GM12891 (cell line): ENCODE measurements at places on chromosomes 3 and 15.

DNA sequence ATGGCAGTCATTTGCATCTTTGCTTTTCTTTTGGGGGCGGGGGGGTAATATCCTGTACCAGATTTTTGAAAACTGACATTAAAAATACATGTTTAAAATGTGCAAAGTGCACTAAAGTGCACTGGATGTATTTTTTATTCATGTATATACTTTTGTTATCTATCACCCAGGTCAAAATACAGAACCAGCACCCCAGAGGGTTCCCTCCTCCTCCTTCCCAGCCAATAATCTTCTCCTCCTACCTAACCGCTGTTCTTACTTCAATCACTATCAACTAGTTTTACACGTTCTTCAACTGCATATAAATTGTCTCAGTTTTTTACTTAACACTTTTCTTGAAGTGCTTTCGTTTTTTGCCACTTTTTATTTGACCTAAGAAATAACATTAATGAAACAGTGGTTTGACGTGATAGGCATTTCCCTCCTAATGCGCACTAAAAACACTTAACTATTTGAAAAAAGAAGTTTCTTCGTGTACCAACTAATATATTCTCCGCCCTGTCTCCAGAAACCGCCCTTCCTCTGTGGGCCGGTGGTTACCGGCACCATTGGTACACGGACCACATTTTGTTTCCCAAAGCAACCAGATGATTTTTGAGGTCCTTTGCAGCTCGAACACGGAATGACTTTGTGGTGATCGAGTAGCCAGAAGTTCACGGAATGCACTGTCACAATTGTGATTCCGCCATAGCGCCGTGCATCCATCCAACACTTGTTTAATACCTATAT, 836 bp upstream of the AKAP13 start:
- no peak for DNase-seq

DNA sequence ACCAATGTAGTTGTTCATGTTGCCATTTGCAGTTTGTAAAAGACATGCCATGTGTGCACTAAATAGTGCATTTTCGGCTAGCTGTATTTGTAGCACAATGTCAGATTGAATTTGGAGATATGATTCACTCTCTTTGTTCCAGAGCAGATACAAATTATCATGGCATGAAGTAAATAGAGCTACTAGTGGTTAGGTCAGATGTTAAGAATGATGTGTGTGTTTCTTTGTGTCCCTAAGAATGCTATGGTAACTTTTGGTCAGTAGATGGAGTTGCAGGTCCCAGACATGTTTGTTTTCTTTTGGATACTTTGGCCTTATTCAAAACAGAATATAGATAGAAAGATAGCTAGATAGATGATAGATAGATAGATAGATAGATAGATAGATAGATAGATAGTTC, 595.8 kb downstream of the NLGN1 start:
- no peak for DNase-seq

DNA sequence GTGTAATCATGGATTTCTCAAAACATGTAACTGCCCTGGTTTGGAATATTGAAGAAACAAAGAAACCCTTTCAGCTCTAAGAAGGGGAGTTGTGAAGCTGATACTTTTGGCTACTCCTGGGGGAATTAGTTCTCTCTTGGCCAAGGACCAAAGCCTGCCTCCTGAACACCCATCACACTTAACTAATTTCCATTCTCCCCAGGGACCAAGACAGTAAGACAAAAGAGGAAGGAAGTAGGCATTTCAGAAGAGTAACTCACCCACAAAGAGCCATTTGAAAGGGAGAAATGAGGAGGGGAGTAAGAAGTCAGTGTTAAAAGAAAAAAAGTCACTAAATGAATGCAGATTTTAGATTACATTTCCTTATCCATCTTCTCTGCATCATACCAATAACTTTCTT, 328.0 kb upstream of the SOX2 start:
- DNase-seq, result no peak

DNA sequence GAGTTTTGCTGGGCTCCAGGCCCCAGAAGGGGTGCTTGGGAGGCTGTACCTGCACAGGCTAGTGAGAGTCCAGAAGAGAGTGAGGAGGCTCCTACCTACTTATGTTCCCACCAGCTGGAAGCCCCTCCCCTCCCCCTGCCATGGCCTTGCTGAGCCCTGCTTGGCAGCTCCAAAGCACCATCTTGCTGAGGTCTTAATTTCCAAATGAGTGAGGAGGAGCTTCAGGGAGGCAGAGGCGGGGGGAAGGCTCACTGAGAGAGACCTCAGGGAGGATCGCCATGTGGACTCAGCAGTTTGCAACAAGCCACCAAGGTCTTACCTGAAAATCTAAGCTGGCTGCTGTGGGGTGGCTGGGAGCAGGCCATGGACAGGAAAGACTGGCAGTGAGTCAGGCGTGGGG, 8.7 kb upstream of the CACNA2D2 start:
- DNase-seq, result no peak

- DNase-seq, result no peak
These were observed 426.2 kb upstream of the BCHE start for GRCh38 chr3:166263460-166263859.

- no peak for DNase-seq
These were observed 87.0 kb downstream of the FOXB1 start for GRCh38 chr15:60091157-60091556.

DNA sequence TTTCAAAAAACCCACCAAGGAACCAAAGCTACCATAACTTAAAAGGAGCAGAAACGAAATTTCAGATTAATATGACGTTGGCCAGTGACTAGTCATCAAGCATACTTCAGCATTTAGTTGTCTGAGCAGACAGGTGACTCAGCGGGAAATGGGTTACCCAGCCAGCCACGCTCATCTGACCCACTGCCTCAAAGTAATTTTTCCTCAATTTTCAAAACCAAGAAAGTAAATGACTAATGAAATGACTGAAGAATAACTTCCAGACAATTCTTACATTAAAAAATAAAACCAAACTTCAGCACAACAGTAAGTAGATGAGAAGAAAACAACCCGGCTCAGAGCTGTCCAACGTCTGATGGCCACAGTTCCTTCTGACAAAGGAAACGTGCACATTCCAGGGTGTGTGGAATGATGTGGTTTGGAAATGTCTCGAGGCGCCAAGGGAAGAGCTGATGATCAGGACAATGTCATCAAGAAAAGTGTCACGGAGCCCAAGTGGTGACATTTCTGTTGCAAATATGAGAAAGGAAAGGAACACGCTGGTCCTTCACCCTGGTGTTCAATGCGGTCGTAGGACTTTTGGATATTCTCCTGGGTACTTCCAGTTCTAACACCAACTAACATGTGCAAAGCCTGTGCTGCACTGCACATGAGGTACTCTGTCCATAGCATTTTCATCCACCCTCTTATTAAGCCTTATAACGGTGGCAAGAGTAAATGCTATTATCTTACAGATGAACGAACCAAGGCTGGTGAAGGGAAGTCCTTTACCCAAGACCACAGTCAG, 79.1 kb downstream of the FOXP1 start:
- no peak for DNase-seq

DNA sequence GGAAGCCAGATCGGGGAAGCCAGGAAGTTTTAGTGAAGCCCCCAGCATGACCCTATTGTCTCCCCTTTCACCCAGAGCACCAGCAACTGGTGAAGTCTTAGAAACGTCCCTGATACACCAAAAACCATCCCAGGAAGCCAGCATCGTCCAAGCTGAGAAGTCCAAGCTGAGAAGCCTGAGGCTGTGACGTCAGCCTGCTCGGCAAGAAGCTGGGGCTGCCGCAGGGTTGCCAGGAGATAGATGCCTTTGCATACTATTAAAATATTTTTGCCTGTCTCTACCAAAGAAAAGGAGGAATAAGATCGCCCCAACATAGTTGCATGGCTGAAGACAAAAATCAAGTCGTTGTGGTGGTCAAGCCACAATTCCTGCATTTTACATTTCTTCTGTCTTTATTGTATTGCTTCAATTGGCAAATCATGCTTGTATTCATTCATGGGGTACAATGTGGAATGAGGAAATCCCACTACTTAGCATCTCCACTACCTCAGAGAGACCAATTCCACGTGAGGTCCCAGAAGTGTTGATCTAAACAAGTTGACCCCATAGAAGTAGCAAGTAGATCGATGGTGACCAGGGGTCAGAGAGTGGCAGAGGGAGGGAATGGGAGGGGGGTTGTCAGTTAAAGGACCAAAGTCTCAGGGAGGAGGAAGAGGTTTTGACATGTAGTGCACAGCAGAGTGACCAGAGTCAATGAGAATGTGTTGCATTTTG, 19.6 kb upstream of the EMC3 start:
- DNase-seq, result no peak

GRCh38 chr3:143850877-143851276, 2.6 kb upstream of the SLC9A9 start:
- DNase-seq, result no peak

DNA sequence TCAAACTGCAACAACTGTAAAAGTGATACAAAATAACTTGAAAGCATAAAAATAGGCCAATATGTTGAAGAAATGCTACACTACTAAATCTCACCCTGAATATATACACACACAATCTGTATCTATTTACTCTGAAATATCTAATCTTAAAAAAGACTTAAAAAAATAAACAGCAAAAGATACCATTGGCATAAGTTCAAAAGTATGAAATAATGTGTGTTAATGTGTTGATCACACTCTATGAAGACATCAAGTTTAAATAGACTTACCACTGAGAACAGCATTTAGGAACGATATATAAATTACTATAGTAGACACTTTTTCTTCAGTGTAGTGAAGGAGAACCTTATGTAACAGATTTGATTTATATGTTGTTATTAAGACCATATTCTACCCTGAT, 14.1 kb upstream of the SATB1 start:
- DNase-seq, result no peak

- no peak for DNase-seq
These were observed 78.2 kb downstream of the NEDD4 start for GRCh38 chr15:55915221-55915620.

- no peak for DNase-seq
These were observed 110.0 kb downstream of the KCNAB1 start for GRCh38 chr3:156230278-156230900.

- no peak for DNase-seq
These were observed 33.8 kb downstream of the COL6A5 start for GRCh38 chr3:130379274-130379673.

GRCh38 chr15:75808563-75808962, 34.7 kb upstream of the UBE2Q2 start:
- no peak for DNase-seq

DNA sequence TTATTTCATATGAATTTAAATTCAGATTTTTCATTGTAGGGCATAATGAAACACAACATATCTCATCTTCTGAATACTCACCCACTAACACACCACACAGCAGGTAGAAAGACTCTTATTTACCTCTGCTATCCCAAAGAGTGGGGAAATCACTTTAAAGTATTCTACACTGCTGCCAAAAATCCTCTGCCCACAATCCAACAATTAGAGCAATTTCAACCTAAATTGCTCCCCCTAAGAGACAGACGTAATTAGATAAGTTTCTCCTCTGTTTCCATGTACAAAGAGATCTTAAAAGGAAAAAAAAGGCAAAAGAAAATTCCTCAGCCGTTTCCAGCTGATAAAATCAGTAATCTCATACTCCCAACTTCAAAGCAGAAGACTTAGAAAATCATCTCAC, 331.8 kb downstream of the ERC2 start:
- DNase-seq, result no peak

DNA sequence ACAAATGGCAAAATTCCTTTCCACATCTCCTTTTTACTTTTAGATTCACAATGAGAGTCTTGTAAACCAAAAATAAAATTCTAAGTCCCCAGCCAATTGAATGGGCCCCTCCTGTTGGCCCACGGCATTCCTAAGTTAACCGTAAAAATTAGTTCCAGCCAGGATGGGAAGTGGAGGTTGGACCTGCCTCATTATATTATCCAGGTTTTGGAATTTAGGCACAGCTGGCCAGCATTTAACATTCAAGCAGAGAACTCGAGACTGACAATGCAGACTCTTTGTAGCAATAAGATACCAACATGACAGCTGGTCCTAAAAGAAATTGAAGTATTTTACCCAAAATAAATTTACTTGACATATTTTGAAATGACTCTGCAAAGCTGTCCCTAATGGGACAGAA, 321.0 kb upstream of the NAALADL2 start:
- DNase-seq, result no peak
